ENCODE measurements at places on chromosomes 4 and X. TPM values are rescaled to one million over a fixed set of nuclear protein-coding genes. Genes with fewer than 3 reads are reported as not detected.

Gene HERC5
- 4.3 TPM for total RNA-seq

GRCh38 chr4:168485156-168485910 is 5.0 kb upstream of the DDX60L start:
- no peak for DNase-seq

Gene SULT1E1
- 539 TPM for total RNA-seq

DNA sequence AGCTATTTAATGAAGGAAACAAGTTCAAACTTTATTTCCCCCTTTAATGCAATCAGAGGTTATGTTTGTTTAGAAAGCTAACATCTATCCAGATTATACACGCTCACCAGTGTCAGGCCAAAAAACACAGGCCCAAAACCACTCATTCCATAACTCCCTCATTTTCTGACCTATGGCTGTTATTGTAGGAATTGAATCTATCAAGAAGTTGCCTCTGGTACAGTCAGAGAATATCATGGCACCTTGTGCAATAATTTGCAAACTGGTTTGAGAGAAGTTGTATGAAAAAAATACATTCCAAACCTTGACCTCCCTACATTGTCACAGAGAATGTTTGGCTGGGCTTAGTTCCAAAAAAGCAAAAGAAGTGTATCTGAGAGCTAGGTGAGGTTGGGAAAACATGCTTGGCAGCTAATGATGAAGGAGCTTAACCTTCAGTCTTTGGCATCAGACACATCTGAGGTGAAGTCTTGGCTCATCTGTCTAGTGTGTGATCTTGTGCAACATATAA is 591.0 kb downstream of the ANKRD50 start:
- no peak for DNase-seq

GRCh38 chrX:70132224-70132623 is 1.0 kb upstream of the IGBP1 start:
- DNase-seq: no peak

Gene PPP4R3C
- not detected for total RNA-seq

GRCh38 chrX:53580742-53581504 is 105.6 kb downstream of the HUWE1 start:
- DNase-seq: no peak

GRCh38 chr4:155966171-155966570 is 12.5 kb upstream of the CTSO start:
- DNase-seq: no peak

GRCh38 chr4:84913176-84913575 is 53.3 kb downstream of the WDFY3 start:
- DNase-seq: no peak

DNA sequence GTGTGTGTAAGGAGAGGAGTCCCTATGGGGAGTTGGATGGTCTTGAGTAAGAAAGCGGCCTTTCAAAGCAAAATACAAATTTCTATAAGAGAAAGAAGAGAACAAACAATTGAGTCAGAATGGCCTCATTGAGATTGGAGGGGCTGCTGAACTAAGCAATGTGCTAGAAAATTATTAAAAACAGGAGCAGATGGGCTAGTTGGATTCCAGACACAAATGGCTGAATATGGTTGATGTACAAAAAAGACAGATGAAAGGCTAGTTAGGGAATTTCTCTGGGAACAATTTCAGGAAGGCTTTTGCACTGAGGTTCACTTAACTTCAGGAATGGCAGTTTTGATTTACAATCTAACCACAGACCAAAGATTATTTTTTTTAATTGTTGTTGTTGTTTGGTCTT is 1806.8 kb upstream of the TENM3 start:
- DNase-seq: no peak

GRCh38 chr4:126144543-126145237 is 829.9 kb downstream of the FAT4 start:
- DNase-seq: no peak

Gene TRO
- 32.6 TPM for total RNA-seq

Gene ZFX
- 102 TPM for total RNA-seq

- DNase-seq: no peak
Measured at GRCh38 chr4:82948647-82949204, 48.2 kb downstream of the THAP9 start.

DNA sequence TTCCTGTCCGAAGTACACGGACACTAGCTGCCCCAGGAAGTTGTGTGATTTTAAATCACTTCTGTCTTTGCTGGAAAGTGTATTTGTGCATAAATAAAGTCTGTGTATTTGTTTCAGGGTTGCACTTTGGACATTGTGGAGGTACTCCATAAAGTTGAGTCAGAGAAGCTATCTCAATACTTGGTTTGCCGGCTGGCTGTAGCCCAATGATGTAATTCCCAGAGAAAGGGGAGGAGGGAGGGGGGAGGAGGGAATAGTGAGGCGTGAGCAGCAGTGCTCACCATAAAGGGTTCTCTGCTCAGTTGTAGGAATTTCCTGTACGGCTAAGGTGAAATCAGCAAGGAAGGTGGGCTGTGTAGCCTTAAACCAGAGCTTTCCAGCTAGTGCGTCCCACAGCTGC is 7.5 kb downstream of the APEX2 start:
- peak; percentile 42 for DNase-seq

- DNase-seq: no peak
Measured at GRCh38 chr4:22962295-22962694, 269.6 kb downstream of the GBA3 start.

- DNase-seq: no peak
Measured at GRCh38 chrX:150575419-150575814, 7.0 kb downstream of the MTM1 start.

DNA sequence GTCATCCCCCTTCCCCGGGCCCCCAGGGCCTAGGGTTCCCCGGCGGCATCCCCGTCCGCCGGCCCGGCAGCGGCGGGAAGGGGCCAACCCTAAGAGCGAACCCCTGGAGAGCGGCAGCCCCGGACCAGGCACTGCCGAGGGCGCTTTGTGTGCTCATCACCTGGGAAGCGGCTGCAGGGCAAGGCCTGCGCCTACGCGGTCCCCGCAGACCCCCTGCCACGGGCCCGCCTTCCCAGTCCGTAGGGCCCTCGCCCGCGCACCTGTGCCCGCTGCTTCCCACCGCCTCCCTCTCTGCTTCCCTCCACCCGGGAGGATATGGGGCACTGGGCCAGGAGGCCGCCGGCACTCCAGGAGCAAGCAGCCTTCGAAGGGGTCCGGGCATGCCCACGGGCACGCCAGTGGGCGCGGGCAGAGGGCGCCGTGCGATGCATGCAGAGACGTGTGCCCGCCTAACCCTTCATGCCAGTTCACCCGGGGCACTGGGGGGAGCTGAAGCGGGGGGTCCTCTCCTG is 2.6 kb downstream of the FLNA start:
- no peak for DNase-seq

- no peak for DNase-seq
Measured at GRCh38 chr4:48360285-48361011, 19.1 kb downstream of the SLAIN2 start.

DNA sequence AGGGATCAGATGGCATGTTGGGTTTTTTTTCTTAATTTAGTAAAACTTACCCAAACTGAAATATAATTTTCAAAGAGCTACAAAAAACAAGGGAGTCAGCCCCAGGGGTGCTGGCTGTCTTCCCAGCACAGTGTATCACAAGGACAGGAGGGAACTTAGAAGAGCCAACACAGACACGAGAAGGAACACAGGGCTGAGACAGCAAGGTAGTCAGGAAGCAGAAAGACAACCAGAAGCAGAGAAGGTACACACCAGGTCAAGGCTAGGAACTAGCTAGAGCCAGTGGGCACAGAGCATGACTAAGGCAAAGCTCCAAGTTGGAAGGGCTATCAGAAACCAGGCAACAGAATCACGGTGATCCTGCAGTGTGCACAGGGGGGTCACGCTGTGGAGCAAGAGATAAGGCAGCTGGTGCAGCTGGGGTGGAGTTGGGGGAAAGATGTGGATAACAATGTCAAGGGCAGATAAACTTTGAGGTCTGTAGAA is 168.7 kb downstream of the NR3C2 start:
- DNase-seq: no peak

GRCh38 chr4:94531991-94532789 is 80.4 kb downstream of the PDLIM5 start:
- no peak for DNase-seq

- DNase-seq: no peak
Measured at GRCh38 chr4:6222761-6223292, 22.5 kb upstream of the JAKMIP1 start.

DNA sequence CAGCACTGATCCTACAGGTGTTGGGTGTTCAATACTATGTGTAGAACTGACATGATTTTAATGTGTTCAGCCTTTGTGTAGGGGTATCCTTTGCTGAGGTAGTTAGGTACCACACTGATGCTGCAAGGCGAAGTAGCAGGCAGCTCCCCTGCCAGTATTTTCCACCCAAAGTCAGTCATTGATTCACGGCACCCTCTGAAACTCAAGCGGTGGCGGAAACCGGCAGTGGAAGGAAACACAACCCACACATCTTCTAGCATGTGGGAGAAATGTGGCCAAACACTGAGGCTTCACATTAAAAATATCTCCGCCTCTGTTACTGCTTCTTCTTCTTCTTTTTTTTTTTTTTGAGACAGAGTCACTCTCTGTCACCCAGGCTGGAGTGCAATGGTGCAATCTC is 126.3 kb downstream of the AASDH start:
- DNase-seq: no peak

GRCh38 chrX:110428144-110428543 is 69.5 kb downstream of the RTL9 start:
- DNase-seq: no peak

Gene TBC1D8B
- 27.9 TPM for total RNA-seq

- DNase-seq: no peak
Measured at GRCh38 chrX:140157611-140158010, 192.3 kb upstream of the CXorf66 start.

- DNase-seq: no peak
Measured at GRCh38 chr4:163107754-163108153, 58.9 kb downstream of the NAF1 start.

Gene STX18
- total RNA-seq: 41.9 TPM

Gene MAGEB2
- total RNA-seq: not detected

- no peak for DNase-seq
Measured at GRCh38 chr4:44535981-44536380, 87.4 kb upstream of the KCTD8 start.

DNA sequence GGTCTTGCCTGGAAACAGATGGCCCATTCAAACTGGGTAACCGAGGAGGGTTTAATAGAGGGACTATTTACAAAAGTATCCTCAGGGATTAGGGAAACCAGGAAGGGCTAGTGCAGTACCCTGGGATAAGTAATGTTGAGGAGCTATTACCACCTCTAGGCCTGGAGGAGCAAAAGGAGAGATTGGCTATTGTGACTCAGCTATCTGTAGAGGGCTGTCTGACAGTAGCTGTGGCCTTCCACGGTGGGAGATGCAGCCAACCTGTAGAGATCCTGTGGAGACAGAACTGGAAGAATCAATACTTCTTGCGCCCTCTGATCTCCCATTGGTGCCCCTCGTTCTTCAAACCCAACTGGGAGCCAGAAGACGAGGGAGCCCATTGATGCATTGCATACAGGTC is 34.1 kb upstream of the RPS6KA3 start:
- no peak for DNase-seq

DNA sequence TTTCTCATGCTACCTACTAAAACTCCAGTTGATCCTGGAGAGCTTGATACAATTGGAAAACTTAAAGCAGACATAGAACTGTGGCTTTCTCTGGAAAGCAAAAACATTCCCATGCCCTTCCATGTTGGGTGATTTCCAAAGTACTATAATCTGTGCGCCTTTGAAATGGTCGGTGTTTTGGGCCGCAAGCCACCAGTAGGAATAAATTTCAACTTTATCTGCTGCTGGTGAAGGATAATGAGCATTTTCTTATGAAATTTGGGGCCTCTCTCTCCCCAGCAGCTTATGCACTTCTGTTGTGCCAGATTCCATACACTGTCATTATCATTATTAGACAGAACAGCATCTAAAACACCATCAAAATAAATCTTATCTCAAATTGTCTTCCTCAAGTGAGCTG is 366.7 kb upstream of the RPS6KA3 start:
- no peak for DNase-seq

DNA sequence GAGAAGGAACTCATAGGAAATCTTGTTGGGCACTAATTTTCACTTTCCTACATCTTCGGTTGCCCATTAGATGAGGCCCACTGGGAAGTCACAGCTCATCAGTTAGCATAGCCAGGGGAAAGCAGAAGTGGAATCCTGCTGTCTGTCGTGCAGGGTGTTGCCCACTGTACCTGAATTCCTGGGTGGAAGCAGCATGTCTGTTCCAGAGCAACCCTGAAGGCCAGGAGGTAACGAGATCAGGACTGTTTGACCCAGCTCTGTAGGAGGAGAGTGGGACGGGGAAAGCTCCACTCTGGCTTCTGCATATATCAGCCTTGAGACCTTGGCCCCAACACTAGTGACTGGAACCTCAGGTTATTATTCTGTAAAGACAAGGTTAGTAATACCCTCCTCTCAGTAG is 296.1 kb downstream of the EVC2 start:
- no peak for DNase-seq

DNA sequence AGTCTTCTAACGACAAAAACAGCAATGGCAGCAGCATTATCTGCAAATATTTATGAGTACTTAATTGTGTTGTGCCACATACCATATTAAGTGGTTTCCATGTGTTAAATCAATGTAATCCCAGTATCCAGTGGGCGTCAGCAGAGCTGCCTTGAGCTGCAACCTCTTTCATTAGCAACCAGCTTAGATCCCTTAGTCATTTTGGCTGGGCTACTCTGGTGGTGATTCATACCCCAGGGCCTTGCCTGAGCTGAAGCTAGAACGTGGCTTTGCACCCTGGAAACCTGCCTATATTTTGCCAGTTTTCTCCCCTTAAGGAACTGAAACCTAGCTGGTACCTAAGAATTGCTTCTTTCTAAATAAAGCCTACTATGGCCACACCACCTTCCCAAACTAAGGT is 474.3 kb upstream of the FTHL17 start:
- DNase-seq: no peak

- peak; percentile 18 for DNase-seq
Measured at GRCh38 chr4:124212815-124213630, 499.5 kb downstream of the ANKRD50 start.

- DNase-seq: peak; percentile 30
Measured at GRCh38 chr4:89134775-89135319, 23.5 kb downstream of the TIGD2 start.

GRCh38 chrX:253451-254297 is 27.5 kb upstream of the PLCXD1 start:
- no peak for DNase-seq

Gene SUPT20HL2
- total RNA-seq: not detected

Gene TMEM35A
- 4.0 TPM for total RNA-seq

Gene GRIA2
- total RNA-seq: 10.0 TPM

GRCh38 chrX:39820938-39821708 is 276.6 kb downstream of the BCOR start:
- peak; percentile 43 for DNase-seq

Data from uterus (tissue), 4 donors.